Activated CD8-positive, alpha-beta memory T cell treated with anti-CD3 and anti-CD28 coated beads for 1 hour (primary cell): ENCODE measurements at places on chromosomes 7 and 10.

GRCh38 chr10:6299743-6300105 is 97.0 kb downstream of the PFKFB3 start:
- no peak for DNase-seq

GRCh38 chr10:89942217-89942616 is 240.8 kb downstream of the KIF20B start:
- no peak for DNase-seq

- no peak for DNase-seq
These were observed 1.3 kb downstream of the COL1A2 start for GRCh38 chr7:94396037-94396431.

DNA sequence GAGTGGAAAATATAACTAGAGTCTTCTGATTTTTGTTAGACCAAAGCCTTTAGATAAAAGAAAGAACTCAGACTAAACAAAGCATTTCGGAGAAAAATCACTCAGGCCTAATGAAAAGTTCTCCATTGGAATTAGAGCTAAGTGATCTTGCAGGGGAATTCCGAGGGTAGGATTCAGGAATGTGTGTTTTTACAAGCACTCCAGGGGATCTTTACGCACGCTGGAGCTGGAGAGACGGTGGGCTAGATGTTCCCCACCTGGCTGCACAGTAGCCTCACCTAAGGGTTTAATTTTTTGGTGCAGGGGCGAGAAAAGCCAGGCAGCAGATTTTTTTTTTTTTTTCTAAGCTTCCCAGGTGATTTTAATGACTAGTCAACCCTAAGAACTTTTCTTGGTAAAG is 7.9 kb upstream of the PAPSS2 start:
- DNase-seq = no peak

DNA sequence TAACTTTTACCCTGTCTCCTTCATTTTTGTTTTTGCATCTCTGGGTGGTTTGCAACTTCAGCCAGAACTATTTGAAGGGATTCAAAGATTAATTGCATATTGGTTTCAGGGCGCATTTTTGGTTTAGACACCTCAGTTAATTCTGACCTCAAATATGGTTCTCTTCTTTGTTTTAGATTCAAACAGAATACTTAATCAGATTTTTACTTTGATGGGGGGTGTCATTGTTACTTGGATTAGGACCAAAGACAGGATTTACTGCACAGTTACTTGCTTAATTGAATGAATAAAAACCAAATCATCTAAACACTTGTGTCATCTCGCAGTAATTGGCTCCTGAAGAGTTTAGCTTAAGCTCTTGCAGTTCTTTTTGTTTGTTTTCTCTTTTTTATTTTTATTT is 100.9 kb downstream of the PHTF2 start:
- DNase-seq = no peak

GRCh38 chr10:67802767-67803538 is 35.0 kb downstream of the DNAJC12 start:
- no peak for DNase-seq

DNA sequence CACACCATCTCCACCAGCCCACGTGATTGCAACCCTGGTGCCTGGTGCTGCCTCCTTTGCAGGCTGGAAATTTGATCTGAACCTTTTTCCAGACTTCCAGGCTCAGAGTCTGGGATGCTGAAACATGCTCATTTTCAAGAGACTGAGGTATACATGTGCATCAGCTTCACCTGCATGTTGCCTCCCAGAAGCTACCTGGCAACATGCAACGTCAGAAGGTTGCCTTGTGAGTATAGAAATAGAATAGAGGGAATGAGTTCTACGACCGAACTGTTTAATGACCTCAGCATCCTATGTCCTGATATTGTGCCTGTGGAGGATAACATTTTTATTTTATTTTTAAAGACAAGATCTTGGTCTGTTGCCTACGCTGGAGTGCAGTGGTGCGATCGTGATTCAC is 1.9 kb upstream of the ZNF212 start:
- no peak for DNase-seq

DNA sequence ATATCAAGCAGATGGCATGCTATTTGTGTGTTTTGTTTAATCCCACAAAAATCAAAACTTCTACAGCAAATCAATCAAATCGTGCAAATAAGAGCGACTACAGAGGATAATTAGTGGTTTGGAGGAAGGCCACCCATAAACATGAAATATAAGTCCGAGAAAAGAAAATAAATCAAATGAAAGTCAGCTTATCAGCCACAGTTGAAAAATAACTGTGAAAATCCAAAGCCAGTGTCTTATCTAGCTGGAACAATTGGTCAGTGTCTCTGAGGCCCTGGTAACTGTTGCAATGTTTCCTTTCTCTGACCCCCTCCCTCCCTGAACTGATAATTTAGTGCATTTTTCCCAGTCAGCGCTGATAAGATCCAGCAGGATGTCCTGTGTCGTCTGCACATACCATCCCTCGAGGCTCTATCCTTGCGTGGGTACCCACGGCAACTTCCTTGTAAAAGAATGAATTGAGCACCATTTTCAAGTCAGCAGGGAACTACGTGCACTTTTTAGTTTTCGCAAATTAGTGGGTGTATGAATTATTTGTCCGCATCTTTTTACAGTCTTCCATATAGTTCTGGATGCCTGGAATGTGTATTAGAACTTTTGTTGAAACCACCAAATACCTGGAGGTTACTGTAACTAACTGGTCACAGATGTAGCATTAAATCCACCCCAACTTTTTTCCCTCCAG is 10.8 kb upstream of the JCAD start:
- DNase-seq = no peak

DNA sequence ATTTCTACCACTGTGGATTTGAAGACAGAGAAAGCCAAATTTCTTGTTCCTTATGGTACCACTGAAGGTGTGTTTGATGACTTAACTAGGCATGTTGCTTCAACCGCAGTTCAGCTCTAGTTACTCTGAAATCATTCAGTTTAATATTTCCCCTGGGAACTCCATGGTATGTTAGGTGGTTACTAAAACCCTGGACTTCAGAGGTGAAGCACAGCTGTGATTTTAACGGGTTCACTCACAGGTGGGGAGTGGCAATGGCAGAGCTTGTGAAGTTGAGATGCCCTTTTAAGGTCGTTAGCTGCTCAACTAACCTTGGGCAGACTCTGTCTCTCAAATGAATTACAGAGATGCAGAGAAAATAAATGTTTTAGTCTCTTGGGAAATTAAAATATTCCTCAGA is 163.6 kb upstream of the PHYHIPL start:
- no peak for DNase-seq

- DNase-seq = no peak
These were observed 78.4 kb downstream of the PON1 start for GRCh38 chr7:95245828-95246500.

GRCh38 chr7:130276796-130277762 is 10.4 kb downstream of the CPA2 start:
- DNase-seq = no peak

DNA sequence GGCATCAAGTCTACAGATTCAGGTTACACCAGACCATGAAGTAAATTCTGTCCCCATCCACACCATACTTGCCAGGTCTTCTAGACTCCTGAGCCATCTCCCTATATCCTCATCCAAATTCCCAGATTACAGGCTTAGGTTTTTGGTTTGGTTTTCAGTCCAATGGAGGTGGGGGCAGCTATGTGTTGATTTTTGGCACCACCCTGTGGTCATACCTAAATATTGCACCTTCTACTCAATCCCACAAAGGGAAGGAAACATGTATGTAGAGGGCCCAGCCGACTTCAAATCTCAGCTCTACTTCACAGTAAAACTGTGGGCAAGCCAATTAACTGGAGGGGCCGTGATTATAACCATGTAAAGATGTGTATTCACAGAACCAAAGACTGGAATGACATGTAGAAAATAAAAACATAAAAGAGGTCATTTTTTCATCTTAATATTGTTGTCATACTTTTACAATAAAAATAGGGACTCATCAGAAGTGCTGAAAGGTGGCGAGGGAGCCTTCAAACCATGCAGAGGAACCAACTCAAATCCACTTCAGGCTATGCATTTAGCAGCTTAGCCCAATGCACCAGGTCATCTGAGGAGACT is 19.8 kb downstream of the ERCC6 start:
- no peak for DNase-seq

DNA sequence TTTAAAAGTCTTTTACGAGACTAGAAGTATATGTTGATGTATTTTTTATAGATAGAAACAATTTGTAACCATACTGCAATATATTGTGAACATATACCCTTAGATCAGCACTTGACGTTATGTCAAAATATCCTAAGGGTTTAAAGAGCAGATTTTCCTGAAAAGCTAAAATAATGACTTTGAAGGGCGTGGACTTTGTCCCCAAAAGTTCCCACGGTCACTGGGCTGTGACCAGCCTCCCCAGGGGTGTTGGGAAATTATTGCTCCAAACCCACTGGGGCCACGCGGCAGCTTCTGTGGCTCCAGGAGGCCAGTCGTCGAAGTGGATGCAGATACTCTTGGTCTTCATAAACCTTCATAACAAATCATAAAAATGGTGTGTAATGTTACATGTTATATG is 29.9 kb downstream of the DNAJB6 start:
- DNase-seq = no peak

- no peak for DNase-seq
These were observed 100.8 kb downstream of the PRTFDC1 start for GRCh38 chr10:24851629-24852028.

DNA sequence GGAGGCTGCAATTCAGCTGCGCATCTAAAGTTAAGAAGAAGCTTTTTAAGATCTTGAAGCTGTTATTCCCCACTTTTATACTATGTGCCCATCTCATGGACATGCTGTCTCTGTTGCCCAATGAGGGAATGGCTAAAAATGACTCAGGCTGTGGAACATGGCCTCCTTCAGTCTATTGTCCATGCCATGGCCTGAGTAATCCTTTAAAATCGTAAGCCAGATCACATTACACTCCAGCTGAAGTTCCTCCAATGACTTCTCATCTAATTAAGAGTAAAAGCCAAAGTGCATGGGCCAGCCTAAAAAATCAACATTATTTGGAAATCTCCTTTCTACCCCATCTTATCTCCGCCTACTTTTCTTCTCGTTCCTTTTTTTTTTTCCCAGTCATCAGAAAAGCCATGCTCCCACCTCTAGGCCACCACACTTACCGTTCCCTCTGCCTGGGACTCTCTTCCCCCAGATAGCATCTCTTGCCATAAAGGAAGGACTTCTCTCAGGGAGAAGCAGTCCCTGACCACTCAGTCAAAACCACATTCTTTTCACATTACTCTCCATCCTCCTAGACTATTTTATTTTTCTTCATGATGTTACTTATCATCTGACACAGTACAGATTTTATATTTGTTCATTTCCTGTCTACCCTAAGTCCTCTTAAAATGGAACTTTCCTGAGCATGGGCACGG is 337.4 kb downstream of the PRPF18 start:
- DNase-seq = no peak

GRCh38 chr7:91519241-91520158 is 255.3 kb downstream of the FZD1 start:
- no peak for DNase-seq

DNA sequence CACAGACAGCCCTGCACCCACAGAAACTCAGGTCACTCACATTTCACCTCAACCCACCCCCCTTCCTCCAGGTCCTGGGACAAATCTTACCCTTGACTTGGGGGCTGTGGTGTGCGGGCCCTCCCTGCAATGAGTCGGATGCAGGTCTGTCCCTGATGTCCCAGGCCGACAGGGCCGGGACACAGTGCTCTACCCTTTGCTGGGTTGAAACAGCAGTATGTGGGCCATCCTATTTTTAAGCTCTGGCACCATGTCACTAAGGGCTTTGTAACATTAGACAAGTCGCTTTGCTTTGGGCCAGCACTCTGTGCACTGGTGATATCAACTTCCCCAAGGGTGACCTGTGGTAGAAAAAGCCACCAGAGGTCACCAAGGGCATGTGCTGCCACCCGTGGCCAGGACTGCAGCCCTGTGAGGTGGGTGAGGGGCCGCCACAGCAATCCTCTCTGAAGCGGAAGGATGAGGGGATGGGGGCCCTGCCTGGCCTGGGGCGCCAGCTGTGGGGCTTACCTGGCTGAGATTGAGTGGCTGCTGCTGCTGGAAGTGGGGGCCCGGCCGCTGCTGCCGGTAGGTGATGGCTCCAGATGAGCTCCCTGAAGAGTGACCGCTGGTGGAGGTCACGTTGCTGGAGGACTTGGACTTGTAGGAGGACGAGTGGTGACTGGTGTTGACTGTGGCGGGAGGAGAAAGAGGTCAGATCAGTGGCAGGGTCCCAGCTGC is 51.3 kb downstream of the CLEC2L start:
- no peak for DNase-seq

DNA sequence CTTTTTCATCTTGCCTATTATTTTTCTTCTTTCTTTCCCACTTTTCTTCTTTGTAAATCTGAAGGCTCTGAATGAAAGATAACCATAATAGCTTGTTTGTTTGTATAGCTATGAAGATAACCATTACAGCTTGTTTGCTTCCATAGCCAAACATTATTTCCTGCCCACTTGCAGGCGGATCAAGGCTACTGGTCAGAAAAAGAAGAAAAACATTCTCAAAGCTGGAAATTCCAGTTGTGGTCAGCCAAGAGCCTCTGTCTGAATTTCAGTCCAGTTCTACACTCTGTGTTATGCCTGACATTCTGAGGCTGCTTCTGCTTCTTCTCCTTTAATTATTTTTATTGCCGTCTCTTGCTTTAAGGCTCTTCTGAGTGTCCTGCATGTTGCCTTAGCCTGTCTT is 48.9 kb downstream of the TMEM178B start:
- no peak for DNase-seq

DNA sequence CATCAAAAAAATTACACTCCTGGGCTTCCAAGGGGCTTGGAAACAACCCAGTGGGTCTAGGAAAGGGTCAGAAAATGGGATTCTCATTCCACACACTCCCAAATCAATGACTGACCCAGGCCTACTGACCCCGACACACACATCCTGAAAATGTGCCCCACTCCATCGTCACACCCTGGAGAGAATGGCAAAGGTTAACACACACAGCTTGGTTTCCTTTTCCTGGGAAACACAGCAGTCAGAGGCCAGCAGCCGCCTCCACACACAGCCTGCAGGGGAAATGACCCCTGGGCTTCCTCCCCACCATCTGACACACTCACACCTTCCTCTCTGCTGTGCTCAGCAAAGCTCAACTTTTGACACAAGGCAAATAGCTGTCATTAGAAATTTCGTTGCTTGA is 42.9 kb downstream of the SH3PXD2A start:
- DNase-seq = no peak

GRCh38 chr7:150404172-150404804 is 25.2 kb downstream of the ZNF775 start:
- DNase-seq = no peak
